ENCODE measurements at places on chromosomes 5 and 9.

GRCh38 chr5:141413540-141414069, 818 bp downstream of the PCDHGA10 start:
- no peak for DNase-seq

- DNase-seq: no peak
These were observed 114.0 kb downstream of the PIP5K1B start for GRCh38 chr9:68819065-68819464.

- DNase-seq: no peak
These were observed 23.0 kb downstream of the RIGI start for GRCh38 chr9:32503008-32503407.

DNA sequence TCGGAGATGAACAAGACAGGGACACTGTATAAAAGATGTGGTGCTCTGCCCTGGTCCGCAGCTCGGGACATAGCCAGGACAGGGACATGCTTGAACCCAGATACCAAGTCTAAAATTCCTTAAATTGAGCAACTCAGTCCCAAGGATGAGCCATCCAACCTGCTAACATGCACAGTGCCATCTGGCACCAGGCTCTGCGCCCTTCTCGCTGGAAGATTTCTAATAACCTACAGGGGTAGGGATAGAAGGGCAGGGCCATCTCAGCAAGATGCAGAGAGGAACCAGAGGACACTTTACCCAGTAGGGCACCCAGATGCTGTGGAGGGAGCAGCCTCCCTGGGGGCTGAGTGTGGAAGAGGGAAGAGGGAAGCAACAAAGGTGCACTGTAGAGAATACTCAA, 60.1 kb downstream of the SEMA4D start:
- DNase-seq: no peak

- no peak for DNase-seq
These were observed 854 bp upstream of the ARL15 start for GRCh38 chr5:54311176-54311677.

GRCh38 chr9:88587182-88587581, 52.2 kb downstream of the NXNL2 start:
- no peak for DNase-seq

All from fibroblast of skin of left biceps (primary cell).